Activated naive CD8-positive, alpha-beta T cell treated with anti-CD3 and anti-CD28 coated beads, Interleukin-2, amount 50 U/mL, for 16 hours (primary cell): ENCODE measurements at places on chromosomes 1 and 21.

- no peak for DNase-seq
Measured at GRCh38 chr1:199242601-199243000, 603.8 kb downstream of the PTPRC start.

GRCh38 chr21:44765231-44766013 lies 36.2 kb downstream of the UBE2G2 start:
- DNase-seq, result no peak

GRCh38 chr1:159077120-159077961 lies 775 bp upstream of the AIM2 start:
- peak; percentile 34 for DNase-seq

DNA sequence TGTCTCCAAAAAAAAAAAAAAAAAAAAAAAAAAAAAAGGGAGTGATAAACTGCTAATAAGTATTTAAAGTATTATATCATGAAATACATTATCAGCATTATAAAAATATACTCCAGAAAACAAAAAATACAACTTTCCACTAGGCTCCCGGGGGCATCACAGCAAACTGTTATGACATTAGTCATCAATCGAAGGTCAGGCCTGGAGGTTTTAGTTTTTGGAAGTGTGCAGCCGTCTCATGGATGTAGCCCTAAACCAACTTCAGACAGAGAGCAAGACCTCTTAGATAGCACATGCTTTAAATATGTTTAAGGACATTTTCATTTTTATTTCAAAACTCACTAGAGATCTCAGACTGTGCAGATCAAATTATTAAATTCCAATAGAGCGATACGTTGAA lies 106.3 kb downstream of the RERE start:
- DNase-seq, result no peak

DNA sequence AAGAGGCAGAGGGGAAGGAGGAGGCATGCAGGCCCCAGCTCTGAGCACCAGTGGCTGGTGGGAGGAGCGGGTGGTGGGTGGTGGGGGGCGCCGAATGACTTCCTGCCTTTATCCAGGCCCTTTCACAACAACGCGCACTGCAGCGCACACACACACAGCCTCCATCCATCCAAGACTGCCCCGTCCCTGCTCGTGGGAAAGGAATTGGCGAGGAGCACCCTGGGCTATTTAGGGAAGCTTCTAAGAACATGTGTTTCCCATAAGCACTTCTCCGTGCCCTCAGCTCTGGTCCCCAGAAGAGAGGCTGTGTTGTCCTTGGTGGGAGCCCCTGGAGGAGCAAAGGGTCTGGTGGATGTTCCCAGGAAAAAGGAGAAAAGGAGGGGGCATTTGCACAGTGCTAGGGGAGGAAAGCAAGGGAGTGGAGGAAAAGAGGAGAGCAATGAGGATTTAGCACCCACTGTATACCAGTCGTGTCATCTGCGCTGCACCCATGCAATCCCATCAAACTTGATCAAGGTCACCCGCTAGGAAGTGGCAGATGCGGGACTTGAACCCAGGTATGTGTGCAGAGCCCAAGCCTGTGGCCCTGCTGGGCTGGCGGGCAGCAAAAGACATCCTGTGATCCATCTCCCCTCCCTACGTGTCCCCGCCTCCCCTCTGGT lies 28.1 kb downstream of the EPHA2 start:
- DNase-seq, result no peak

DNA sequence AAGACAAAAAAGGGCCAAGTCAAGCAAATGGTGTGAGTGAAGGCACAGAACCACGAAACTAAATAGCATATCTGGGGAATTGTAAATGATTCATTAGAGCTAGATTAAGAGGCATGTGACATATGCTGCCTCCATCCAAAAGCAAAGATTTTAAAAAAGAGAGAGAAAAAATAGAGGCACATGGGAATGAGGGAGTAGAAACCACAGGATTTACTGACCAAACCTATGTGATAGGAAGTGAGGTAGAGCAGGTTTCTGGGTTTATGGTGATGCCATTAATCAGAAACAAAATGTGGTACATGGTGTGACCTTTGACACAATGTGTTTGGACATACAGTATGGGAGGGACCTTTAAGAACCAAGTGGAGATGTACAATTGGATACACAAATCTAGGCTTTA lies 13.6 kb downstream of the C1orf52 start:
- DNase-seq, result no peak

GRCh38 chr1:110606657-110607535 lies 738 bp upstream of the KCNA2 start:
- DNase-seq, result no peak

- DNase-seq, result no peak
Measured at GRCh38 chr1:46288485-46289133, 14.8 kb downstream of the LRRC41 start.

GRCh38 chr1:5950201-5950895 lies 41.9 kb downstream of the NPHP4 start:
- no peak for DNase-seq

- no peak for DNase-seq
Measured at GRCh38 chr1:57064379-57065140, 98.7 kb upstream of the C8B start.

- DNase-seq, result no peak
Measured at GRCh38 chr21:42651515-42652401, 1.7 kb upstream of the PDE9A start.

DNA sequence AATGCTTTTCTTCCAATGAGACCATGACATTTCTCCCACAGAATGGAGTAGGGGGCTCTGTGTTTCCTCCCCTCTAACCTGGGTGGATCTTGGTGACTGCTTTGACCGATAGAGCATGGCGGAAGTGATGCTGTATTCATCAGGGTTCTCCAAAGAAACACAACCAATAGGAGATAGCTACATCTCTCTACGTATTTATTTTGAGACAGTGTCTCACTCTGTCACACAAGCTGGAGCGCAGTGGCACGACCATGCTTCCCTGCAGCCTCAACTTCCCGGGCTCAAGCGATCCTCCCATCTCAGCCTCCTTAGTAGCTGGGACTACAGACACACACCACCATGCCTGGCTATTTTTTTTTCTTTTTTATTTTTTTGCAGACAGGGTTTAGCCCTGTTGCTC lies 29.5 kb upstream of the HNRNPU start:
- DNase-seq, result no peak

- DNase-seq, result no peak
Measured at GRCh38 chr1:236509203-236509602, 14.6 kb upstream of the LGALS8 start.
